NCI-H524 (cell line): ENCODE measurements at places on chromosomes 11 and 22.

- DNase-seq: no peak
Measured at GRCh38 chr11:26245046-26245445, 86.9 kb upstream of the ANO3 start.

- DNase-seq: no peak
Measured at GRCh38 chr11:45409587-45409986, 123.4 kb upstream of the SYT13 start.

- peak; percentile 17 for DNase-seq
Measured at GRCh38 chr11:62791501-62792201, at the start of gene TMEM223. Gene TMEM223 (minus strand): TSS chr11:62792006. CDS start chr11:62791994, 12 bp downstream.

- no peak for DNase-seq
Measured at GRCh38 chr11:128690665-128691101, 3.2 kb upstream of the FLI1 start.

- DNase-seq: peak; percentile 91
Measured at GRCh38 chr11:77147668-77148321, 19.7 kb downstream of the MYO7A start.

DNA sequence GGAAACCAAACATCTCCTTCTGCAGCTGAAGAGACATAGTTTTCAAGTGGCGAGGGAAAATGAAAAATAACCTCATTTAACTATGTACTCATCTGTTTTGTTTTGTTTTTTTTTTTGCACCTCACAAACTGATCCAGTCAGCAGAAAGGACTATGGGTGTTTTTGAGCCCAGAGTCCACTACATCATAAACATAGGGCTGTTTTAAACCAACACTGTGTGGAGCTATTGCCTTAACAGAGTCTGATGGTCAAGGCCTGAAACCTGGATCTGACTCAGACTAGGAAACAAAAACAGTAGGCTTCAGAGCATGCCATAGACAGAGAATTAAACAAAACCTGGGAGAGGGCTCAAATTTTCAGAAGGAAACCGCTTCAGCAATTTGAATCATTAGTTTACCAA lies 99.3 kb upstream of the FSHB start:
- DNase-seq: no peak

DNA sequence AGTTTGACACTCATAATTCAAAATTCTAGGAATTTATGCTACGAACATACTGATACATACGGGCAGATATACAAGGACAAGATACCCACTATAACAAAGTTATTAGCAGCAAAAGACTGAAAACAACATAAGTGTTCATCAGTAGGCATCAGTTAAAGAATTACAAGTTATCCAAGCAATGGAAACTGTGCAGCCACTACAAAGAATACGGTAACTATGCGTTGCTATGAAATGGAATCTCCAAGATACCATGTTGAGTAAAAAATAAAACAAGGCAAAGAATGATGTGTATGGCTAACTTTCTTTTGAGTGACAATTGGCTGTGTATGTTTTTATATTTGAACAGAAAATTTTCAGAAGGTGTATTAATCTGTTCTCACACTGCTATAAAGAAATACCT lies 151.7 kb downstream of the ADAMTS15 start:
- DNase-seq: no peak

GRCh38 chr11:72525466-72525865 lies 91.1 kb upstream of the CLPB start:
- no peak for DNase-seq

DNA sequence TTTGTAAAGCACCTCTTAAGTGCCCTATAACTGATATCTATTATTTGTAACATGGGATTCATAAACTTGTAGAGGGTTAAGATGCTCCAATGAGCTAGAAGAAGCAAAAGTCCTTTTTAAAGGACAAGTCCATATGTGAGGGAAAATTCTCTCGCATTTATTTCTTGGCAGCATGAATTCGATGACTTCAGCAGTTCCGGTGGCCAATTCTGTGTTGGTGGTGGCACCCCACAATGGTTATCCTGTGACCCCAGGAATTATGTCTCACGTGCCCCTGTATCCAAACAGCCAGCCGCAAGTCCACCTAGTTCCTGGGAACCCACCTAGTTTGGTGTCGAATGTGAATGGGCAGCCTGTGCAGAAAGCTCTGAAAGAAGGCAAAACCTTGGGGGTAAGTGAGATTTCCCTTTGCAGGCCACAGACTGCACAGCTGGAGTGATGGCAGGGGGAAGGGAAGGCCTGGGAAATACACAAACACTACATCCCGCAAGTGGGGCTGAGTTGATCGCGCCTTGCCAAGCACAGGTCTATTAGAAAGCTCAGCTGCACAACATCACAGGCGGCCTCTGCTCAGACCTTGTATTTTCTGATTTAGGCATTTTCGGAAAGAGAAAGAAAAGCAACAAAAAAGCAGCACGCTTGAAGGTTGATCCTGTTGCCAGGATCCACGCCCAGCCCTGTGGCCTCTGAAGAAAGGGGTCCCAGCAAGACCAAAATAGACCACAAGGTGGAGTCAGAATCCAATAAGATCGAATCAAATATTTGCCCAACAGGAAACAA lies 1.5 kb downstream of the MS4A8 start:
- DNase-seq: peak; percentile 54

GRCh38 chr22:39254122-39254521 lies 9.3 kb upstream of the PDGFB start:
- no peak for DNase-seq

DNA sequence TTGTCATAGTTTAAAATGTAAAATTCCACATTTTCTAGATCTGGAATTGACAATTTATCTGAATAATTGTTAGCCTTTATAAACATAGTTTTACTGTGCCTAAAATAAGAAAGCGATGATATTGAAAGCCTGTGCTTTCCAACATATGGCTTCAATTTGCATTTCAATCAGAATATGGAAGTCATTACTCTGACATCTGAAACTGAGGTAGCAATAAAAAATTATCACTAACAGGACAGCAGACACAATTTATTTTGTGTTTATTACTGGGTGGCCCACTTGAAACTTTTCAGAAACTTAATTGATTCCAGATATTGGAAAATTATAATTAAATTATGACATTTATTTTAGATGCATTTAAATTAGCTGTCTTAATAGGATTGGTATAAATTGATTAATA lies 78.5 kb downstream of the TMEM135 start:
- DNase-seq: no peak

- DNase-seq: no peak
Measured at GRCh38 chr22:29487426-29487986, 7.5 kb downstream of the NEFH start.

DNA sequence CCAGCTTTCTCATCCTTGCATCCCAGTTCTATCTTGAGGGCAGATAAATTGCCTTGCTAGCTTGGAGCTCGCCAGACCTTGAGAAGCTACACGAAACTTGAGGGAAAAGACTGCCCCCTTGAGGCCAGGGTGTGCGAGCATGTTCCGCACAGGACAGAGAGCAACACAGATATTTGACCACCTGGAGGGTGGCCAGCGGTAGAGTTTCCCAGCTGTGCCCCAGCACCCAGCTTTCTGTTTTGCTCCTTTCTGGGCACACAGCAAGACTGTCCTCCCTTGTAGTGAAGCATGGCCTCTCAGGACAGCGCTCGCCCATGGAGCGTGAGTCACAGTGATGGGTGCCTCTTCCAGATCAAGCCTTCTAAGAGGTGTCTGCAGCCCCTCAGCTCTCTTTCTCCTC lies 23.5 kb downstream of the SPATA19 start:
- peak; percentile 86 for DNase-seq

- no peak for DNase-seq
Measured at GRCh38 chr11:16080688-16081381, 275.5 kb downstream of the SOX6 start.

DNA sequence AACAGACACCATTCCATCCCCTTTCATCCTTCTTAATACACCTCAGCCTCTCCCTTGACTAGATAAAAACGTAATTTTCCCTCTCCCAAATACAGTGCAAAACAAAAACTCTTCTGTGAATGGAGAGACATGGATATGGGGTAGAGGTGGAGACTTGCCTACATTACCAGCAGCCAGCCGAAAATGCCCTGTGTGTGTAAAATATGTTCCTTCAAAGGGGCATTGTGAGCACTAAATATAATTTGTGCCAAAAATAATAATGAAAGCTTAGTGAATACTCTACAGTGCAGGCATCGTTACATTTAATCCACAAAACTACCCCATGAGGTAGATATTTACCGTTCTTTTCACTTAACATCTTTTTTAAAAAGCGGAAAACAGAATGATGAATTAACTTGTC lies 1.0 kb upstream of the TRIM44 start:
- DNase-seq: no peak

- no peak for DNase-seq
Measured at GRCh38 chr11:5013012-5013411, 18.4 kb downstream of the OR51L1 start.

DNA sequence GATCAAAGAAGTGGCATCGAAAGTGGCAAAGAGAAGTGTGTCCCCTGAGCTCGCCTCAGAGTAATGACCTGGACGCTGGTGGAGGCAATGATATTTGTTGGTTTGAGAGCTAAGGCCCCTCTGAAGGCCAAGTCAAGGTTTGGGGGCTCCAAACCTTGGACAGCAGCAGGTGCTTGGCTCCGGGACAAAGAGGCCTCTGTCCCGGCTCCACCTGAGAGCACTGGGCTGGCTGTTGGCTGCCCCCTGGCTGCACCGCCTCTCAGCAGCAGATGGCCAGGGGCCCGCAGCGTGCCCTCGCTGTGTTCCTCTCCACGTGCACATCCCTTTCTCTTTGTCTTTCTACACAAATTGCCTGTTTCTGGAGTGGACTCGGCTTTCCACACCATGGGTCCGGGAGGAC lies 301.3 kb downstream of the NTM start:
- no peak for DNase-seq

DNA sequence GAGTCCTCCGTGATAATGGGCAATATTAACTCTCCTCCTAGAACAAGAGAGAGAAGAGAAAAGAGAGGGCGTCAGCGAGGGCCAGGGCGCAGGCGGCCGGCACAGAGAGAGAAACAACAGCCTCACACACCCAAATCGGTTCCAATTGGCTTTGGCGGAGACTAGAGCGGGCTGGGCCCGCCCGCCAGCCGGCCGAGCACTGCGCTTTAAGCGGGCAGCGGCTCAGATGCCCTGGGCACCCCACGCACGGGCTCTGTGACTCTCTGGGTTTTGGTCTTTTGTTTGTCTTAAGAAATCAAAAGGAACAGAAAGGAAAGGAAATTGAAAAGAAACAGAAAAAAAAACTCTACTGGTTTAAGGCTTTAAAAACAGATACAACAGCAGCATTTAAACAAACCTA lies 17.0 kb downstream of the SLC22A12 start:
- no peak for DNase-seq
